Non-pigmented ciliary epithelial cell (primary cell): ENCODE measurements at places on chromosomes 5 and 9.

GRCh38 chr5:51203598-51203997 lies 179.7 kb upstream of the ISL1 start:
- no peak for DNase-seq

DNA sequence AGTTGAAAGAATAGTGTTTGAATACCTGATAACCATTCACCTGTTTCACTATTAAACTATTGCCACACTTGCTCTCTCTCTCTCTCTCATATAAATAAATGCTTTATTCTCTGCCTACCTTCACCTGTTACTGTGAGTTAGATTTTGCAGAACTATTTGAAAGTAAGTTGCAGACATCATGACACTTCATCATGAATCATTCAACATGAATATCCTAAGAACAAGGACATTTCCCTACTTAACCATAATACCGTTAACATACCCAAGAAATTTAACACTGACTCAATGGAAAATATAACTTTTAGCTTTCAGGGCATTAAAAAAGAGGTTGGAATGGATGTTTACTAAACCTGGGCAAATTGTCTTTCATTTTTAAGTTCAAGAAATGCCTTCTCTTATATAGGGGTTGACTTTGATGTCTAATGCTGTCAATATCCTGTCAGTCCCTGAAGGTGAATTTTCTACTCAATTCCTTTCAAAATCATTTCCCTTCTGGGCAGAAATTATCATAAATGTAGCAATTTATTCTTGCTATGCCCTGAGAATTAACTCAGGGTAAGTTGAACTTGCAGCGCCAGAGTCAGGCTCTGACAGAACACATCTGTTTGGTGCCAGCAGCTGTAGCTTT lies 582.6 kb upstream of the TLE4 start:
- no peak for DNase-seq

- no peak for DNase-seq
Measured at GRCh38 chr9:76729116-76729515, 35.1 kb upstream of the PCA3 start.

DNA sequence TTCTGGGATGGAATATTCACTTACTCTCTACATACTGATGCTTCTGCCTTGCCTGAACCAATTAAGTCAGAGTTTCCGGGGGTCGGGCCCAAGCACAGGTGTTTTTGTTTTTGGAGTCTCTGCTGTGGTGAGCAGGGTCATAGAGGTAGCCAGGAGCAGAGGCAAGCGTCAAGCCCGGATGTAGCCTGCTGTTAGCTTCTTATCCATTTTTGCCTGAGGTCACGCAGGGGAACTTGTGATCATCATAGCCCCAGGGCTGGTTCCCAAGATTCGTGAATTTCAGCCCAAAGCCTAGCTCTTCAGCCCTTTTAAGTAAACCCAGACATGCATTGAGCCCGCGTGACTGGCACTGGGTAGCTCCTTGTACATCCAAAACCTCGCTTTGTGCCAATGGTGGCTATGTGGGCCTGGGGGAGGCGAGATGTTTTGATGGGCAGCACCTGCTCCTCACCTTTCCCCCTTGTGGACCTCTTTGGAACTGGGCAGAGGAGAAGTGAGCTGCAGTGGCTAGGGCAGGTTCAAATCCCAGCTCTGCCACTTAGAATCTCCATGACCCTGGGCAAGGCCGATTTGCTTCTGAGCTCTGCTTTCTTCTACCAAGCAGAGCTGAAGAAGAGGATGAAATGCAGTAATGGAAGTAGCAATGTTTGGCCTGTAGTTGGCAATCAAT lies 33.7 kb downstream of the FGF18 start:
- DNase-seq, result no peak

DNA sequence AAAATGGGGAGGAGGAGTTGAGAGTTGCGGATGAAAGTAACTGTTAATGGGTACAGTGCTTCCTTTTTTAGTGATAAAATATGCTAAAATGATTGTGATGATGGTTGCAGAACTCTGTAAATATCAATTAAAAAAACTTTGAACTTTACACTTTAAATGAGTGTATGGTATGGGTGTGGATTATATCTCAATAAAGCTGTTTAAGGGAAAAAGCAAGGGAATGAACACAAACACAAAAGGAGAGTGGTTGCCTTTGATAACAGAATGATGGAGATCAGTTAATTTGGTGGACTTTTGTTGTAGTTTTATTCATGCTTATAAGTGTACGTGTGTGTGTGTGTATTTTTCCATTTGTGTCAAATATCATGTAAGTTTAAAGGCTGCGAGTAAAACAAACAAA lies 186.1 kb downstream of the ZNF608 start:
- no peak for DNase-seq

DNA sequence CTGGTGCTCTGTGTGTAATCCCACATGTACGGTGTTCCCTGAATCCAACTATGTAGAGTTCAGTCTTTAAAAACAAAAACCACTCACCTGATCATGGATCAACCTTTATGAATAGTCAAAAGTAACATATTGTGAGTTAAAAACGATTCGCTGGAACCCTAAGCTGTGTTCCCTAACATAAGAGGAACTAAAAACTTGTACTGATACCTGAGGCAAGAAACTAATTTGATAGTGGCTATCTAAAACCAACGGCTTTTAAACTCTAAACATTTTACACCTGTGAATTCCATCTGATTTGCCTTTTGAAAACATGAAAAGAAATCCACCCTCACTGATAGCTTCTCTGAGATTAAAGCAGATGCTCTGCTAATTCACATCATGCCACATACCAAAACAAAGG lies 101.5 kb downstream of the DEPDC1B start:
- no peak for DNase-seq

DNA sequence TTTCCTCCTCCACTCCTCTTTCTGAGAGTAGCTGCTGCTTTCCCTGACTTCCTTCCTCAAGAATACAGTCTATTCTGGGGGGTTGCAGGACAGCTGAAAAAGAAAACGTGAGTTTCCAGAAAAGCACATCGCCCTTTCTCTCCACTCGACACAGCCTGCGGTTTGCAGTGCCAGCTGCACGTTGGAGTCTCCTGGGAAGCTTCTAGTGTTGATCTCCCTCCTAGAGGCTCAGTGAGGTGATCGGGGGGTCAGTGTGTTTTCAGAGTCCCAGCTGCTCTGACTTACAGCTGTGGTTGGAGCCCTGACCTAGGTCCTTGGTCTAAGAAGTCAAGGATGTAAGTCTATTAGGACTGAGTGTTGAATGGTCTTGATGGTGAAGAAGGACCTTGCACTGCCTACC lies 25.0 kb upstream of the SUSD3 start:
- no peak for DNase-seq

DNA sequence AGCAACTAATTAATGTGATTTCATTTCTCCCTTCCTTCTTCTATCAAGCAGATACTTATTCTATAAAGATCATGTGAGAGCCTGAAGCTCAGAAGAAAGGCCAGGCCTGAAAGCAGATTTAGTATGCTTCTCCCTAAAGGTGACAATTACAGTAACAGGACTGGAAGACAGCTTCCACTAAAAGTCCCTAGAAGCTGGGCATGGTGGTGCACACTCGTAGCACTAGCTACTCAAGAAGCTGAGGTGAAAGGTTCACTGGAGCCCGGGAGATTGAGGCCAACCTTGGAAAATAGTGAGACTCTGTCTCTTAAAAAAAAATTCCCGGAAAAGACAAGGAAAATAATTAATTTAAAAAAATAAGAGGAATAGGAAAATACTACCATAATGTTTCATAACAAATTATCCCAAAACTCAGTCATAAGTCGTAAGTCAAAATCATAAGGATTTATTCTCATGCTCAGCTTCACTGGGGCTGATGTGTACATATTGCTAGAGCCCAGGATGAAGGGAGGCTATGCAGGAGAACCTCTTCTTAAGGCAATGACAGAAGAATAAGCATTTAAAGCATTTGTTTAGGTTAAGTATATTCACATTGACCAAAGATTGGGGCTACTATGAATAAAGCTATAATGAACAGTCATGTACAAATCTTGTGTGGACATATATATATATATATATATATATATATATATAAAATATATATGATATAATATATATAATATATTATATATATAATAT lies 210.8 kb upstream of the SMARCA2 start:
- DNase-seq, result no peak

DNA sequence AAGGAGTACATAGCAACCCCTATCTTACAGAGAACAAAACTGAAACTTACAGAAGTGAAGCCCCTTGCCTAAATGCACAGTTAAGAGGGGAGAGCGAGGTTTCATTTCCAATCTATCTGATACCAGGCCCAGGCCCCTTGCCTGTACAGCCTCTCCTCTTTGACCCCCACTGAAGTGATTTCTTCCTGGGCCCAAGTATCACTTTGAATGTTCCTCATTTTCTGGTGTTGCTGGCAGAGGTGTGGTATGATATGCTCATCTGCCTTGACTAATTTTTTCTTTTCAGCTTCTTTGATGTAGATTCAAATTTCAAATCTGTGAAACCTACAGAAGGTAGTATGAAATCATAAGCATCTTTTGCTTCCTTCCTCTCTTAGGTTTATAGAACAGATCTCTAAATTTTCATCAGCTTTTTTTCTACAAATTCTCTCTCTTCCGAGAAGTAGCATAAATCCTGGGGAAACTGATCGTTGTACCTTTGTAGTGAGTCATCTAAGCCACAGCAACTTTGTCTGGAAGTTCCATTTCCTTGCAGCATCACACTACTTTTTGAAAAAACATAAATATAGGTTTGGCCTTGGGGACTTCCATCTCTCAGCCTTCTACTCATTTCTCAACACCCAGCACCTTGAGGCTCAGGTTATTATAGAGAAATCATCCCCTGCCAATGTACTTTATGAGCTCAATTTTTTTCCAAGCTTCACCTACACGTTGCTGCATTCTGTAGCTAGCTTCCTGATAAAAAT lies 402.4 kb upstream of the PTGER4 start:
- no peak for DNase-seq
